ENCODE measurements at places on chromosomes 4 and X. TPM values are rescaled to one million over a fixed set of nuclear protein-coding genes. Genes with fewer than 3 reads are reported as not detected.

GALNTL6 gene
- 0.24 TPM for total RNA-seq

EVC gene
- 12.5 TPM for total RNA-seq

UGT2B10 gene
- total RNA-seq: 0.17 TPM

DNA sequence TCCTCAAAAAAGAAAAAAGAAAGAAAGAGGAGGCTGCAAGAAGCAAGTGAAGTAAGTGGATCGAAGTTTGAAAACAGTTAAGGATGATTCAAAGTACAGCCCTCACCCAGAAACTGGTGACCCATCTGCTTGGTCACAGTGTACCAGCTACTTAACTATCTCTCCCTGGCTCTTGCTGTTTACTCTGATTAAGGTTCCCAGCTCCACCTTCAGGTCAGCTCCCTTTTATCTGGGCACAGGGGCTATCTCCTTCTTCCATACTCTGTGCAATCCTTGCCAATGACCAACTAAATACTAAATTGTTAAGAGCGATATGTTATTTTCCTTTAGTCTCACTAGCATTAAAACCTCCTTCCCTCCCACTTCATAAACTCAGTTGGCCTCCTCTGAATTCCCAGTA lies 81.5 kb upstream of the SMIM10 start:
- DNase-seq: no peak

DNA sequence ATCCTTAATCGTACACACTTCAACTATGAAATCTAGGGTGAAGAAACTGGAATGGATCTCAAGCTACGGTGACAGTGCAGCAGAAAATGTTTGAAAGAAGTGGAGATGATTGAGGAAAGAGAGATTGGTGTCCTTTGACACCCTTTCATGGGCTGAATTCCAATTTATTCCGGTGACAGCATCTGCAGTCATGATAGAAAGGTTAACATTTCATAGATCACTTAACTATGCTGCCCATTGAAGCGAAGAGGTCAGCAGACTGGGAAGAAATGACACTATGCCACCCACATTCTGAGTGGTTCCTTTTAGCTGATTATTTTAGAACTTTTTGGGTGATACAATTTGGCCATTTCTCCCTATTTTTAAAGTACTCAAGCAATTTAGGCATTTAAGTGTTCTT lies 82.3 kb downstream of the DNAAF6 start:
- no peak for DNase-seq

PRDM8 gene
- not detected for total RNA-seq

DNA sequence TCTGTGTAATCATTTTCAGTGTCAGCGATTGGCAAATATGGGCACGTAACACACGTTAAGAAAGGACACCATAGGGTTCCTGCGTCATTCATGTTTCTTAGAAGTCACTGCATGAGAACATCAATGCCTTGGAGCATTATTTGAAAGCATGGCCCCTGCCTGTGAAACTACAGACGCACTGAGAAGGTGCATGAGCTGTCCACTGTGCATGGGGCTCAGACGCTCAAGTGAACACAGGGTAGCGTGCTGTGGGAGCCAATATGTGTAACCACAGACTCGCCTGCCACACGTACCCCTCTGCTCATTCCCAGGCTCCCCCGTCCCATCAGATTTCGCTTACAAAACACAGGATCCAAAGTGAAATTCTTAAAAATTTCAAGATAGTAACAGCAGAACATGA lies 6.5 kb downstream of the PPP2R2C start:
- no peak for DNase-seq

TRIML2 gene
- total RNA-seq: 88.9 TPM

ARHGAP6 gene
- total RNA-seq: 0.55 TPM

Measured in WTC11 (cell line).